Activated CD4-positive, CD25-positive, alpha-beta regulatory T cell (primary cell): ENCODE measurements at places on chromosomes 6 and 20.
A peak's percentile ranks its signal among the peaks of the same experiment; 100 is the strongest.

GRCh38 chr6:160349814-160350350, 1.7 kb downstream of the SLC22A3 start:
- DNase-seq: no peak

- DNase-seq: no peak
Measured at GRCh38 chr20:11912013-11912658, 5.6 kb upstream of the BTBD3 start.

DNA sequence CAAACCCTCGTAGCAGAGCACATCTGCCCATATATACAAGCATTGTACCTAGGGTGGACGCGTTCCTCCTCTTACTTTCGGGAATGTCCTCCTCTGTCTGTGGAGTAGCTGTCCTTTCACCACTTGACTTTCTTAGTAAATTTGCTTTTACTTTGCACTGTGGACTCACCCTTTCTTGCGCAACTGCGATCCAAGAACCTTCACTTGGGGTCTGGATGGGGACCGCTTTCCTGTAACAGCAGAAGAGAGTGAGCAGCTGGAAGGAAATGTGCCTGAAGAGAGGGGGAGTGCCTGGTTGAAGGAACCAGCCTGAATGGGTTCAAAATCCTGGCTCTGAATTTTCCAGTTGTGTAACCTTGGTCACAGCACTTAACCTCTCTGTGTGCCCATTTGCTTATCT, 40.1 kb upstream of the PMEPA1 start:
- no peak for DNase-seq

- DNase-seq: peak; percentile 22
Measured at GRCh38 chr6:150600301-150601017, 774 bp downstream of the PLEKHG1 start.

DNA sequence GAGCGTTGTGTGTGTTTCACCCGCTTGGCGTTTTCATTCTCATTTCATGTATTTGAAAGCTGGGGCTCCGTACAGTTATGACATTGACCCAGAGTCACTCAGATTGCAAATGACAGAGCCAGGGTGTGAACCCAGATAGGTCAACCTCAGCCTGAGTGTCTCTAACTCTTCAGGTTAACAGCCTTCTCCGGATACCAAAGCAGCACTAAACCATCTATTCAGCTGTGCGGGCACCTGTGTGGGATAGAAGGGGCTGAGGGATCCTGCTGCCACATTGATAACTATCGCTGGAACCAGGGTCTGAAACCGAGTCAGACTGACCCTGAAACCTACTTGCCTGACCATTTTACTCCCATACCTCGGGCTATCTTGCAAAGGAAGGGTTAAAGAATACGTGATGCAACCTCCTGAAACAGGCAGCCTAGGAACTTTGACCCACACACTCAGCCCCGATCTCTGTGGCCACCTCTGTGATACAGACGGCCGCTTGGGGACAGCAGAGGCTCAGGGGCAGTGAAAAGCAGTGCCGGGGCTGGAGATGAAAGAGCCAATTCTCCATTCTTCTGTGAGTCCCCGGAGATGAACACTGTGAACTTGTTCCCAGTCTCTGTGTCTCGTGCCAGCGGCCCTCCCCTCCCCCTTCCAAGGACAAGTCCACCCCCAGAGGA, 233.5 kb upstream of the QKI start:
- no peak for DNase-seq
